ENCODE measurements at places on chromosomes 7 and 10.

- DNase-seq: no peak
- no peaks in the 10 kb centered on the region for H3K27me3 ChIP-seq
- peaks cover 4% of the 10 kb centered on the region for H3K36me3 ChIP-seq
- no peaks in the 10 kb centered on the region for H3K4me1 ChIP-seq
- no peak overlapping the region for H3K27ac ChIP-seq
Measured at GRCh38 chr7:121163699-121164098, 165.1 kb upstream of the WNT16 start.

DNA sequence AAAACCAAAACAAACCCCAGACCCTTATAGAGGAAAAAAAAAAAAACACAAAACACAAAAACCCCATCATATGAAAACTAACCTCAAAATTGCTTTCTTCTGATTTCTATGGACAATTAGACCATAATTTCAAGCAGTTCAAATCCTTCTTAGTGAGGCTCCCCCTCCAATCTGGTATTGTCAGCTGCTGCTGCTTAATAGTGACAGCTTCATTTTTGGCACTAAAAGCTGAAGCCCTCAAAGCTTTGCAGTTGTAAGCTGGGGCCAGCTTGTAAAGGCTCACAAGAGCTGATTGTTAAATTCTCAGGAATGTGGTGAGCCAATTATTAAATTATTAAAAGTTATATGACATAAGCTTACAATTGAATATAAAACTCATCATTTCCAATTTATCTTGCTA lies 21.9 kb downstream of the ATXN7L1 start:
- no peak overlapping the region for H3K27ac ChIP-seq
- H3K36me3 ChIP-seq: no peaks in the 10 kb centered on the region
- H3K4me1 ChIP-seq: no peaks in the 10 kb centered on the region
- no peaks in the 10 kb centered on the region for H3K27me3 ChIP-seq

GRCh38 chr10:99339077-99339476 lies 9.9 kb downstream of the CNNM1 start:
- no peaks in the 10 kb centered on the region for H3K36me3 ChIP-seq
- H3K27me3 ChIP-seq: no peaks in the 10 kb centered on the region

- H3K4me3 ChIP-seq: no peak overlapping the region
- no peaks in the 10 kb centered on the region for H3K4me1 ChIP-seq
- no peaks in the 10 kb centered on the region for H3K27me3 ChIP-seq
Measured at GRCh38 chr10:79354141-79354540, 6.9 kb downstream of the PPIF start.

- no peak overlapping the region for H3K27ac ChIP-seq
- no peaks in the 10 kb centered on the region for H3K4me1 ChIP-seq
- H3K4me3 ChIP-seq: no peak overlapping the region
- no peaks in the 10 kb centered on the region for H3K36me3 ChIP-seq
- no peaks in the 10 kb centered on the region for H3K27me3 ChIP-seq
Measured at GRCh38 chr7:108164342-108164741, 34.2 kb upstream of the LAMB4 start.

DNA sequence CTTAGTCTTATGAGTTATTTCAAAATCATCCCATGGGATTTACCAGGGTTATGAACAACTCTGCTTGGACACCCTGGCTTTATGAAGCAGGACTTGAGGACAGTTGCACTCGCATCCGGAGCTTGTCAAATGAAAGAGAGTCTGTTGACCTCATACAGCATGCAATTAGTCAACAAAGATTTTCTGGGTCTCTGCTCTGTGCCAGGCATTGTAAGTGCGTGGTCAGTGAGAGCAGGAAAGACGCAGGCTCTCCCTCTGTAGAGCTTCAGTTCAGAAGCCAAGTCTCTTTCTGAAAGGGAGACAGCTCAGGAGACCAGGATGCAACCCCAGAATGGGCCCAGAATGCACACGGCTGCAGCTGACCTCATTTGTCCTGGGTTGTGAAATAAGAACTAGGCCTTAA lies 45.5 kb upstream of the DMBT1 start:
- H3K4me3 ChIP-seq: no peak overlapping the region
- no peak for DNase-seq
- H3K27ac ChIP-seq: no peak overlapping the region
- H3K4me1 ChIP-seq: no peaks in the 10 kb centered on the region
- H3K27me3 ChIP-seq: no peaks in the 10 kb centered on the region

GRCh38 chr7:37550872-37551271 lies 102.2 kb upstream of the ELMO1 start:
- no peak overlapping the region for H3K4me3 ChIP-seq
- no peaks in the 10 kb centered on the region for H3K36me3 ChIP-seq
- DNase-seq: no peak
- H3K27ac ChIP-seq: no peak overlapping the region
- no peaks in the 10 kb centered on the region for H3K27me3 ChIP-seq

- DNase-seq: no peak
- no peaks in the 10 kb centered on the region for H3K4me1 ChIP-seq
- H3K27me3 ChIP-seq: no peaks in the 10 kb centered on the region
- no peak overlapping the region for H3K27ac ChIP-seq
Measured at GRCh38 chr7:115864082-115864481, 166.5 kb downstream of the TFEC start.

DNA sequence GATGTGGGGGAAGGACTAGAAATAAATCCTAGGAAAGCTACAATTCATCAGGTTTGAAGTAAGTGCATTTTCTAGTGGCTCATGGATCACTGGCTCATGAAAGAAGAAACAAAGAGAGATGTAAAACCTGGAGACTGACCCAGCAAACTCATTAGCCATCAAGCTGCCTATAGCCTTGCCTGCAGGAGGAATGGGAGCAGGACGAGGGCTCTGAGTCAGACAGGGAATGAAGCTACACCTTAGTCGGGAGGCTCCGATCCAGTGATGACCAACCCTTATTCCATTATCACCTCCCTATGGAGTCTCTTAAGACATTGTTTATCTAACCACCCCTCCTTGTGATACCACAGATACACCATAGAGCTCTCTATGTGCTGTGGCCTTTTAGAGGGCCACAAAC lies 112.5 kb upstream of the WDR11 start:
- no peaks in the 10 kb centered on the region for H3K27me3 ChIP-seq
- DNase-seq: no peak
- no peaks in the 10 kb centered on the region for H3K4me1 ChIP-seq
- no peak overlapping the region for H3K4me3 ChIP-seq
- no peaks in the 10 kb centered on the region for H3K36me3 ChIP-seq

- no peaks in the 10 kb centered on the region for H3K27me3 ChIP-seq
- DNase-seq: no peak
- no peak overlapping the region for H3K27ac ChIP-seq
- no peak overlapping the region for H3K4me3 ChIP-seq
- H3K36me3 ChIP-seq: no peaks in the 10 kb centered on the region
- peaks cover 29% of the 10 kb centered on the region for H3K4me1 ChIP-seq
Measured at GRCh38 chr7:111530356-111530668, 32.0 kb downstream of the IMMP2L start.

DNA sequence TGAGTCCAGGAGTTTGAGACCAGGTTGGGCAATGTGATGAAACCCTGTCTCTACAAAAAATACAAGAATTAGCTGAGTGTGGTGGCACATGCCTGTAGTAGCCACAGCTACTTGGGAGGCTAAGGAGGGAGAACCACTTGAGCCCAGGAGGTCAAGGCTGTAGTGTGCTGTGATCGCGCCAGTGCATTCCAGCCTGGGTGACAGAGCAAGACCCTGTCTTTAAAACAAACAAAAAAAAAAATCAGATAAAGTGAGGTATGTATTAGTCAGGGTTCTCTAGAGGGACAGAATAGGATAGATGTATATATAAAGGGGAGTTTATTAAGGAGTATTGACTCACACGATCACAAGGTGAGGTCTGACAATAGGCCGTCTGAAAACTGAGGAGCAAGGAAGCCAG lies 101.5 kb upstream of the GPR26 start:
- no peaks in the 10 kb centered on the region for H3K4me1 ChIP-seq
- no peaks in the 10 kb centered on the region for H3K27me3 ChIP-seq
- no peak for DNase-seq
- no peaks in the 10 kb centered on the region for H3K36me3 ChIP-seq

GRCh38 chr7:39392151-39392550 lies 174.1 kb upstream of the YAE1 start:
- DNase-seq: no peak
- no peaks in the 10 kb centered on the region for H3K36me3 ChIP-seq
- no peaks in the 10 kb centered on the region for H3K4me1 ChIP-seq
- H3K27me3 ChIP-seq: no peaks in the 10 kb centered on the region

- H3K4me3 ChIP-seq: no peak overlapping the region
- peaks cover 22% of the 10 kb centered on the region for H3K4me1 ChIP-seq
- H3K36me3 ChIP-seq: peaks cover 2% of the 10 kb centered on the region
- no peaks in the 10 kb centered on the region for H3K27me3 ChIP-seq
Measured at GRCh38 chr10:95837783-95838182, 70.0 kb upstream of the CC2D2B start.

- no peaks in the 10 kb centered on the region for H3K36me3 ChIP-seq
- DNase-seq: no peak
- H3K4me3 ChIP-seq: no peak overlapping the region
- no peaks in the 10 kb centered on the region for H3K4me1 ChIP-seq
Measured at GRCh38 chr10:14705548-14706230, 69.0 kb downstream of the FAM107B start.

DNA sequence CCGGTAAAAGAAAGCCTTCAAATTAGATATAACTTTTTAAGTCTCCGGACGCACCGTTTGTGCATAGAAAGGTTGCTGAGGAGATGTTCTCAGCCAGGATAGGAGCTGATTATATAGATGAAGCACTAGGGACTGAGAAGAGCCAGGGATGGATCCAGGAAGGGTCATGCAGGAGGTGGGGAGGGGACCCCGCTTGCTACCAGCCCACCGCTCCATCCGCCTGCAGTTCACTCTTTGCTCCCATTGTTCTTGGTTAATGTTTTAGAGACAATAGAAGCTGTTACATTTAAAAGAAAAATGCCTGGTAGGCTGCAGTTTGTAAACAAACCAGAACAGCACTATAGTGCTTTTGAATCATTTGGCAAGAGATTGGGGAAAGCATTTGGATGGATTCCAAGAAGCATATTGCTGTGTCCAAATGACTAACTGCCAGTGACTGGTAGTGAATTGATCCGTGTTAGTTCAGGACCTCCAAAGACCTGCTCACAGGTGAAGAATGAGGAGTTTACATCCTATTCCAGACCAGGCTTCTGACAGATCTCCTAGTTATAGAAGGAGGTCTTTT lies 175.9 kb upstream of the TAC1 start:
- no peak for DNase-seq
- H3K27me3 ChIP-seq: no peaks in the 10 kb centered on the region
- H3K4me1 ChIP-seq: no peaks in the 10 kb centered on the region
- no peak overlapping the region for H3K4me3 ChIP-seq
- no peaks in the 10 kb centered on the region for H3K36me3 ChIP-seq

DNA sequence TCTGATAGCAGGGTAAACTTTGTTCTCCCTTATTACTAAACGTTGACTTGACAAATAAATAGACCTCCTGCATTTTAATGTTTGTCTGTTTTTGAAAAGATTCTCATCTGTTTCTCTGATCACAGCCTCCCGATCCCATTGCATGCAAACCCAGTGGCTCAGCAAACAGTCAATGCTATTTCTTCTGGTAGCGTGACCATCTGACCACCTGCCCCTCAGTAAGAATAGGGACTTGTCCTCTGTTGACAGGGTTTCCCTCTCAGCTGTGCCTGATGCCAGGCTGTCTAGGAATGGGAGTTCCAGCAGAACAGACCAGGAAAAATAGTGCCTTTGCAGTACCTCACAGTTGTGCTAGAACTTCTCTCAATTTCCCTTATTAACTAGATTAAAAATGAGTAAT lies 40.7 kb upstream of the EBLN1 start:
- no peak for DNase-seq
- no peak overlapping the region for H3K4me3 ChIP-seq
- no peaks in the 10 kb centered on the region for H3K36me3 ChIP-seq
- H3K27ac ChIP-seq: no peak overlapping the region

GRCh38 chr10:69991151-69991550 lies 61.5 kb upstream of the MACROH2A2 start:
- H3K27ac ChIP-seq: no peak overlapping the region
- H3K27me3 ChIP-seq: no peaks in the 10 kb centered on the region
- H3K4me1 ChIP-seq: no peaks in the 10 kb centered on the region
- no peaks in the 10 kb centered on the region for H3K36me3 ChIP-seq

DNA sequence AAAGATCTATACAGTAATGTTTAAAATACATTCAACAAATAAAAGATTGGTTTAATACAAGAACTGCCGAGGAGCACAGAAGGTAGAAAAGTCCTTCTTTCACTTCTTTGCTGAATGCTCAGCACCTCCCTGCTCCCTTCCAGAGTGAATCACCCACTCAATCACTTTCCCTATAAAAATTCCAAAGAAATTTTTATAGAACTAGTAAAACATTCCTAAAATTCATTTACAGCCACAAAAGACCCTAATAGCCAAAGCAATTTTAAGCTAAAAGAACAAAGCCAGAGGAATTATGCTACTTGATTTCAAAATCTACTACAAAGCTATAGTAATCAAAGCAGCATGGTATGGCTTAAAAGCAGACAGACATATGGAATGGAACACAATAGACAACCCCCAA lies 320.9 kb downstream of the PCLO start:
- no peak for DNase-seq
- no peaks in the 10 kb centered on the region for H3K4me1 ChIP-seq
- no peak overlapping the region for H3K27ac ChIP-seq
- H3K4me3 ChIP-seq: no peak overlapping the region
- H3K36me3 ChIP-seq: no peaks in the 10 kb centered on the region

DNA sequence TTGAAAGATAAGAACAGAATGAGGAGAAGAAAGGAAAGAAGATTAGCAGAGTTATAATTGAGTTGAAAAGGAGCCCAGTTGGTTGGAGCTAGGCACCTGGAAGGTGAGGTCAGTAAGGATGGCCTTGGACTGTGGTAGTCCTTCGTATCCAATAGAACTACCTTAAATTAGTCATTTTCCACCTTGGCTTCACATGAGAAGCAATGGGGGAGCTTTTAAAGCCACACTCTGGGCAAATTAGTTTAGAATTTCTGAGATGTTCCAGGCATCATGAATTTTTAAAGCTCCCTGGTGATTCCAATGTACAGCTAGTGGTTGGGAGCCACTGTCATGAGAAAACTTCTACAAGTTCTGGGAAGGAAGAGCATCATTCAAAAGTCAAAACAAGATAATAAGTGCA lies 27.3 kb upstream of the CYP3A5 start:
- H3K4me3 ChIP-seq: no peak overlapping the region
- H3K27me3 ChIP-seq: no peaks in the 10 kb centered on the region
- no peak for DNase-seq
- H3K4me1 ChIP-seq: no peaks in the 10 kb centered on the region
- H3K36me3 ChIP-seq: no peaks in the 10 kb centered on the region
- no peak overlapping the region for H3K27ac ChIP-seq

Data from thoracic aorta (tissue), 2 donors.